Activated T-cell treated with anti-CD3 and anti-CD28 coated beads for 1 hour (primary cell): ENCODE measurements at places on chromosomes 13 and 19.

DNA sequence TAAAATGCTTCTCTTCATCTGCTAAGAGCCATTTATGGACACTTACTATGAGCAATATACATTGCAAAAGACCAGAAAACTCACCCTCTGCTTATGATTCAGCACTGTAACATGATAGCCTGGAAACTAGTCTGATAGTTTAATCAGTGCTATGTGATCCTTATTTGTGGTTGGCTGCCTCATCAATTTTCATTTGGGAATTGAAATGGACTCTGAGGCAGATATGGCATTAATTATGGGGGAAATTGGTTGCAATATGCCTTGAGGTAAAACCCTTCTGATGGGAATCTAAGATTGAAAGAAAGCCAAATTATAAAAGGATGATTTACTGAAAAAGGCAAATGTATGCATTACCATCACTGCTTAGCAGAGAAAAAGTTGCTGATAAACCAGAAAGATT lies 33.5 kb downstream of the FAM216B start:
- DNase-seq, result no peak

DNA sequence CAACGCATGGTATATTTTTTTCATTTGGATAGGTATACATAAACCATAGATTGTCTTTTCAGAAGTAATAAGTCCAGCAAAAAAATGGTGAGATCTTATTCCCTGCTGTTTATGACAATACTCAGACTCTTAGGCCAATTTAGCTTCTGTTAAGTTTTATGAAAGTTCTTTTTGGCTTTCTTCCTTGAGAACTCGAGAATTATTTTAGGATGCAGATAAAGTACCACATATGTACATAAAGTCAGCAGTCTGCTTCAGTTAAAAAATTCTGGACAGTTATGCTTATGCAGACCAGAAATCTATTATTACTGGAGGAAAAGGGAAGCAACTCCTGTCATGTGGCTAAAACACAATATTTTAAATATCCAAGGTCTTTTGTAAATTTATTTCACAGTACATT lies 422.9 kb downstream of the GPC6 start:
- no peak for DNase-seq

- DNase-seq, result no peak
These were observed 340.4 kb upstream of the PCDH20 start for GRCh38 chr13:61756031-61756430.

DNA sequence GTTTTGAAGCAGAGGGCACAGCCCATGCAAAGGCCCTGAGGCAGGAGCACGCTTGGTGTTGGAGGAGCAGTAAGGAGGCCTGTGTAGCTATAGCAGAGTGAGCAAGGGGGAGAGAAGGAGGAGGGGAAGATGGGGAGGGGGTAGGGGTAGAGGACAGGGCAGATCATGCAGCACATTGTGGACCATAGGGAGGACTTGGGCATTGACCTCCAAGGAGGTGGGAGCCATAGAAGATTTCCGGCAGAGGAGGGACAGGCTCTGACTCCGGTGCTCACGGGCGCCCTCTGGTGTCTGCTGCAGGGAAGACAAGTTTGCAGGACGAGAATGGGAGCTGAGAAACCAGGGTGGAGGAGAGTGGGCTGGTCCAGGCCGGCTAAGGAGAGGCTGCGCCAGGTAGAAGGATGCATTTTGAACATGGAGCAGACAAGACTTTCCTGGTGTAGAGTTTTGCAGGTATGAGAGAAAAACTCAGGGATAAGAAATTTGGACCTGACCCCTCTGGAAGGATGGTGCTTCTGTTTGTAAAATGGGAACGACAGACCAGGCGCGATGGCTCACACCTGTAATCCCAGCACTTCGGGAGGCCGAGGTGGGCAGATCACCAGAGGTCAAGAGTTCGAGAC lies 13.7 kb upstream of the CREB3L3 start:
- DNase-seq, result peak; percentile 94

DNA sequence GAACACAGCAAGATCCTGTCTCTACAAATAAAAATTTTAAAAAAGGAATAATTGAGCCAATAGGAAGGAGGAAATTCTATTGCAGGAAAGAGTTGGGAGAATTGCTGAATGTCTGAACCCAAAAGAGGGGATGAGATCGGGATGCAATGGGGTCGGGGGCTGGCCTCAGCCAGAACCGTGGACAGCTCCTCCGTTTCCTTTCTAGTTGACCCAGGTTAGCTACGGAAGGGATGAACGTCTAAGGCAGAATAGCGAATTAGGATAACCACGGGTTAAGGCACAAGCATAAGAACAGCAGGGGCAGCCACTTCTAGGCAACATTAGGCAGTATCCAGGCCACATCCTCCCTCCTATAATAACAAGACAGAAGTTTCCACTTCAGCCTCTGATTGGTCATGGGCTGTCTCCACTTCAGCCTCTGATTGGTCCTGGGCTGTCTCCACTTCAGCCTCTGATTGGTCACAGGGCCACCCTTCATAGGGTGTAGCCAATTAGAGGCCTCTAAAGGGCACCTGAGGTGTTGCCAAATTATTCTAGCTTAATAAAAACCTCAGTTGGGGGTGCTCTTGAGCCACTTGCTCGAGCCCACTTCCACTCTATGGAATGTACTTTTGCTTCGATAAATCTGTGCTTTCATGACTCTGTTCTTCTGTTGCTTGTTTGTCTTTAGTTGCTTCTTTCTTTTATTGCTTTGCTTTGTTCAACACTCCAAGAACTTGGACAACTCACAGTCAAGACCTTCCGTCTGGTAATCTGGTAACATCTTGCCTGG lies 24.9 kb upstream of the TPM4 start:
- DNase-seq, result no peak

DNA sequence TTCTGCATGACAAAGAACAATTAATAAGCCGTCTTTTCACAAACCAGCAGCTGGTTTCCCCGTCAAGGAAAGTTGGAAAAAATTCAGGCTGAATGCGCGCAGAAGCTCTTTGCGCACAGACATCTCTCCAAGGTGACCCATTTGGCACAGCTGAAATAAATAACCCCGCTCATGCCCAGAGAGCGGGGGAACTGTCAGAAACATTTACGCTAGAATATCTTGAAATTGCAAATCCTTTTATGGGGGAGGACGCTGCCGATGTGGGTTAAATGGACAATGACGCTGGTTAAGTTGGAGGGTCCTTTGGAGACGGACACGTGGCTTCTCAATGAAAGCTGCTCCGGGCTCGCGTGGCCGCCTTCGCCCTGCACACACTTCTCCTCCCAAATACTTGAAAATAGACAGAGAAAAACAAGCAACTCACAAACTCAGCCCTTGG lies 30.6 kb downstream of the GSX1 start:
- DNase-seq, result no peak

DNA sequence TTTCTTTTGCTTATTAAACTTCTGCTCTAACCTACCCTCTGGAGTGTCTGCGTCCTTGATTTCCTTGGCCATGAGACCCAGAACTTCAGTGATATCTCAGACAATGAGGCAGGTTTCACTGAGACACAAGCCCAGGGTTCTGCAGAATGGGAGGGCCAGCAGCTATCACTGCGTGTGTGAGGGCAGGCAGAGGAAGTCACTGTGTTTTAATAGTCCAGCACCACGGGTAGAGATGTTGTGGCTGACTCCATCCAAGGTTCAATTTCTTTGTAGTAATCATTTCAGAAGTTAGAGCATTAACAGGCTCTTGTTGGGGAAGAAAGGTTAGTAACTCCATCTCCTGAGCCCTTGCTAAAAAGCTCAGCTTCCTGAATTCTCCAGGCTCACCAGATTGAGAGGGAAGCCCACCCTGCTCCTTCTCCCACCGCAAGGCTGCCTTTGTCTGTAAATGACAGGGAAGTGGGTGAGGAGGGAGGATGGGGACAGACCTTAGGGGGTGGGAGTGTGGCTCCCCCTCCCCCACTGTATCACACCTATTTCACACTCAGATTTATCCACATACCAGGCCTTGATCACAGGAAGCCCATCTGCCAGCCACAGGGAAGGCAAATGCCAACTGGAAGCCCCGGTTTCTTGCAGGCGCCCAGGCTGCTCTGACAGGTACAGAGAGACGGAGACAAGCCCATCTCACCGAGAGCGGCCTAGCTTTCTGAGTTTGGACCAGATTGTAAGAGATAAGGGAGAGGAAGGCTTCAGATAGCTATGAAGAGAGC lies 2.1 kb downstream of the C19orf12 start:
- DNase-seq, result no peak

- no peak for DNase-seq
These were observed 782 bp downstream of the CYSLTR2 start for GRCh38 chr13:48654511-48654910.
